Posterior cingulate gyrus (tissue), 11 donors: ENCODE measurements at places on chromosomes 16 and 17.

DNA sequence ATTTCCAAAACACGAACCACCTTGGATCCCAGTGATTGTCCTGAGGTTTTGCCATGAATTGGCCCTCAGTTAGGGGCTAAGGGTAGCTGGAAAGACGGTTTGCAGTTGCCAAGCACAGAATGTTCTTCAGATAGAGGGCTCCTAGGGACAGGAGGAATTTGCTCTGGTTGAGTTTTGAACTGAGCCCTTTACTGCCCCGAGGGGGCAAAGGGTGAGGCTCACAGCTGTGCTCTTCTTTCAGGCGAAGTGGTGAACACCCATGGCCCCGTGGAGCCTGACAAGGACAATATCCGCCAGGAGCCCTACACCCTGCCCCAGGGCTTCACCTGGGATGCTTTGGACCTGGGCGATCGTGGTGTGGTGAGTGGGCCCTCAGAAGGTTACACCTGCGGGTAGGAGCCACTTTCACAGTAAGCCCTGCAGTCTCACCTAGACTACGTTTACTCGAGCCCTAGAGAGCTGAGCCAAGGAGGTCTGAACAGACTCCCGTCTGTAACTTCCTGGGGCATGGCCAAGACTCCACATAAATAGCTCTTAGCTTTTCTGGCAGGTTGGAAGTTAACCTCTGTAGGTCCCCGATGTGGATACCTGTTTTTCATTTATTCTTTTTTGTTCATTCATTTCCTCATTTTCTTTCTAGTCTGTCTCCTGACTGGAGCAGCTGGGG, 32.5 kb downstream of the NMT1 start:
- DNase-seq: no peak

DNA sequence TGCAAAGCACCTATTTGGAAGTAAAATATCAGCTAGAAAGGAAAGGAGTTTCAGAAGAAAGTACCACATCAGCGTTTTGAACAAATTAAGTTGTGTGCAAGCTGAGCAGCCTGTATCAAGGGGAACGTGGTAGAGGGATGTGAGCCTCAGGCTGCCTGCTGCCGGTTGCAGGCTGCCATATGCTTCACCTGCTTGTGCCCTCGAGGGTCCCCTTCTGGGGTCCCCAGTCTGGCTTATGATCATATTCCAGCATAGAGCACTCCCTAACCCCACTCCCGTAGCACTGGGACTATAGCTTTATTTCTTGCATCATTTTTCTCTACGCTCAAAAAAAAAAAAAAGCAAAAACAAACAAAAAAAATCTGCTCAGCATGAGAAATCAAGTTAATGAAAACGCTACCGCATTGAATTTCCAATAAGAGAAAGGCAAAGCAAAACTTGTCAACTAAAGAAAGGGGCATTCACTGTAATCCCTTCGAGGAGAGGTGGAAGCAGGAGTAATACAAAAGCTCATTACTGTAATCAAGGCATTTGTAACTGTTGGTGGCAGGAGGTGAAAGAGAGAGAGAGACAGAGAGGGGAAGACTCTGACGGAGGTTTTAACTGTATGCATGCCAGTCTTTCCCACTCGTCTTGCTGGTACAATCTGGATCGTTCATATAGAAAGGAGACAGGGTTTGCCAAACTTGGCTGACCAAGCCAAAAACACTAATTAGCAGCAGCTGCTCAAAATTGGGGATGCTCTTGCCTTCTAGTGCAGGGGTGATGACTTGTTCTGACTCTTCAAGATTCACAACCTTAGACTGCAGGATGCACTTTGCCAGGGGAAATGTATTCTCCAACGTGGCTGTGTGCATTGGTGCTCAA, 258.2 kb upstream of the HSBP1 start:
- no peak for DNase-seq

- no peak for DNase-seq
Measured at GRCh38 chr17:30103921-30104320, 12.7 kb upstream of the NSRP1 start.

- DNase-seq: no peak
Measured at GRCh38 chr16:61872778-61873119, 163.5 kb downstream of the CDH8 start.

GRCh38 chr16:78396046-78396445, 296.6 kb downstream of the WWOX start:
- DNase-seq: no peak

DNA sequence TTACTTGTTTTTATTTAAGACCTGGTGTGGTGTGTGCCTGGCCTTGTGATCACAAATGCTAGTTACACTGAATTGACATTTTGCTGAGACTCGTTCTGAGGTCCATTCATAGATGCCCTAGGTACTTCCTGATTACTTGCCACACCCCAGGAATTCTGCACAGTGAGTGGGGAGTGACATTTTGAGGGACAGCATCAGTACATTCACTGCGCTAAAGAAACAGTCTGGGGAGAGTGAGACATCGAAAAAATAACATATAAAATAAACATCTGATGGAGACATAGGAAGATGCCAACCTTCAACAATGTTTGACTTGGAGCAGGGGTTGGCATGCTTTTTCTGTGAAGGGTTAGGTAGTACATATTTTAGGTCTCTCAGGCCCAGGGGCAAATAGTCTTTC, 30.4 kb downstream of the ABCC1 start:
- DNase-seq: no peak

GRCh38 chr16:16997349-16997748, 473.4 kb downstream of the XYLT1 start:
- no peak for DNase-seq

- no peak for DNase-seq
Measured at GRCh38 chr17:4786106-4786511, at the start of gene VMO1. Gene VMO1, minus strand, starts transcription at chr17:4786364. Its CDS starts 12 bp downstream, at chr17:4786352.

DNA sequence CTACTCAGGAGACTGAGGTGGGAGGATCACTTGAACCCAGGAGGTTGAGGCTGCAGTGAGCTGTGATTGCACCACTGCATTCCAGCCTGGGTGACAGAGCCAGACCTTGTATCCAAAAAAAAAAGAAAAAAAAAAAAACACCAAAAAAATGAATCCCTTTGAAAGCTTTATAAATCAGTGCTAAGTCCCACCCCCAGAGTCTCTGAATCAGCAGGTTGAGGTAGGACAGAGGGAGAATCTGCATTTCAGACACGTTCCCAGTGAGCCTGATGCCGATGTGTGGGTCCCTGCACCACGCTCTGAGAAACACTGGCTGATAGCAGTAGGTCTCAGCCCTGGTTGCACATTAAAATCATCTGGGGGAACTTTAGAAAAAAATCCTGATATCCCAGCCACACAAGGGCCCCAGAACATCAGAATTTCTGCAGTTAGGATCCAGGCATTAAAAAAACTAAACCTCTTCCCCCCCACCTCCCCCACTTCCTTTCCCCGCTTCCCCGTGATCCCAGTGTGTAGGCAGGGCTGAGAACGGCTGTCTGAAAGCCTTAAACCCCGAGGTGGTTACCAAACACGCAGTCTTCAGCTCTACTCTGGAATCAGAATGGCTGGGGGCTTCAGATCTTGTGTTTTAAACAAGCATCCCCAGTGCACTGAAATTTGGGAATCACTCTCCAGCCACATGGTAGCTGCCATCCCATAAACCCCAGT, 27.3 kb upstream of the GPRC5B start:
- DNase-seq: no peak

DNA sequence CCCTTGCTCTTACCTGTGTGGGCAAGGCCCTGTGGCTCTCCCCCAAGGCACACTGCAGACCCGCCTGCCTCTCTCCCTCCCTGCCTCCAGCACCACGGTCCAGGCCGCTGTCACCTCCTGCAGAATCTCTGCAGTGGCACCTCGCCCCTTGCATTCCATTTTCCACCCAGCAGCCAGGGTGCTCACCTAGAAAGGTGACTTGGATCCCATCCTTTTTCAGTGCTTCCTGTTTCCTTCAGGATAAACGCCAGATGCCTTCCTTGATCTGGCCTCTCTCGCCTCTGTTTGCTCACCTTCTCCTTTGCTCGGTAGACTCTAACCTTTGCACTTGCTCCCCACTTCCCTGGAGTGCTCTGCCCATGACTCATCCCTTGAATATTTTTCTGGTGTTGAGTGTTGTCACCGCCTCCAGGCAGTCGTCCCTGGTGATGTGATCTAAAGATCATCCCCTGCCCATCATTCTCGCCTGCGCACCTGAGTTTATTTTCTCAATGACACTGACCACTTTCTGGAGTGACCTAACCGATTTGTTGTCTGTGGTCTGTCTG, 79.2 kb upstream of the LGALS9 start:
- no peak for DNase-seq

GRCh38 chr17:4317610-4318009, 48.9 kb downstream of the UBE2G1 start:
- DNase-seq: no peak

DNA sequence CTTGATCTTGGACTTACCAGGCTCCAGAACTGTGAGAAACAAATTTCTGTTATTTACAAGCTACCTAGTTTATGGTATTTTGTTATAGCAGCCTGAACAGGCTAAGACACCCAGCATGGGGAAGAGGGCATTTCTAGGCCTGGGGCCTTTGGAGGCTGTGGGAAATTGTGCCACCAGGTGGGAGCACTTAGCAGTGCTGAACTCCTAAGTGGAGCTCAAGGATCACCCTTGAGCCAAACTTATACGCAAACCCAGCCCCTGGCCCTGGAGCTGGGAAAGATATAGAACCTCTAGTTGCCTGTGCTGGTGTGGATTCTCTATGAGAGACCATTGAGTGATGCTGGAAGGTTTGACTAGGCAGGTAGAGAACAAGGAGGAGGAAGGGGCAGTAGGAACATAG, 36.1 kb downstream of the MIS12 start:
- no peak for DNase-seq

- DNase-seq: peak; percentile 94
Measured at GRCh38 chr16:57045694-57046381, 46.5 kb upstream of the CPNE2 start.

GRCh38 chr17:81097943-81098308, 63.0 kb downstream of the BAIAP2 start:
- no peak for DNase-seq
